ENCODE measurements at places on chromosomes 7 and 10. TPM values are rescaled to one million over a fixed set of nuclear protein-coding genes. Genes with fewer than 3 reads are reported as not detected.

WEE2 gene
- not detected for total RNA-seq

PKD2L1 gene
- total RNA-seq, result not detected

GRCh38 chr10:124670849-124671248, 73.3 kb downstream of the FAM53B start:
- DNase-seq, result no peak

DNA sequence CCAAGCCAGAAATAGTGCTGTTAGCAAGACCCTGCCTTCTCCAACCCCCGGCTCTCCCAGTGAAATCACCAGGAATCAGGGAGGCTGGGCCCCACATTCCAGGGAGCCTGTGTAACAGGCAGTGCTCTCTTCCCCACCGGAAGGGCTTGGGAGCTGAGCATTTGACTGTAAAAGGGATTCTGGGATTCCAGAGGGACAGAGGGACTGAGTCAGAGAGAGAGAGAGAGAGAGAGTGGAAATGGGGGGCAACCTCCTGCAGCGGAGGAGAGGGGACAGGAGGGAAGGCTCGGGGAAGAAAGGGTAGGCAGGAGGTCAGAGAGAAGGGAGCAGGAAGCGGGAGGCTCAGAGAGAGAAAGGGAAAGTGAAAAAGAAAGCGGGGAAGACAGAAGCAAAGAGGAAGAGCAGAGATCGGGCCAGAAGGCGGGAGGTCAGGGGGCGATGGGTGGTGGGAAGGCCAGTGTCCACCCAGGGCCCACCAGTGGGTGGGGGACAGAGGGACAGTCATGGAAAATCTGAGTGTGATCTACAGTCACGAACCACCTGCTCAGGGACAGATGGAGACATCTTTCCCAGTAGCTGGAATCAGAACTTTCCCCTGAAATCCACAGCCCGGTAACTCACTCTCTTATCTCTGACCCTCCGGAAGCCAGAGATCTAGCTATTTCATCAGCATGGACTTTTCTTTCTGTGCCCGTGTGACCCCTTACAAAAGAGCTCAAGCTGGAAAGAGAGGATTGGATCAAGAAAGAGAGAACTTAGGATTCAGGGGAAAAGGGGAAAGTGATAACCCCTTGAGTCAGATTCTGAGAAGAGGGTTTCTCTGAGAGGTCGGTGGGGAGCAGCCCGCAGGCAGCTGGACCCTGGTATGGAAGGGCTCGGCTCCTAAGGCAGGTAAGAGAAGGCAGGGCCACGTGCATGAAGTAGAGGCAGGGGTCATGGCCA, 4.6 kb upstream of the SERPINE1 start:
- DNase-seq, result peak; percentile 98

- no peak for DNase-seq
Observed at GRCh38 chr10:131559450-131559911, 248.0 kb upstream of the TCERG1L start.

- no peak for DNase-seq
Observed at GRCh38 chr7:37510043-37510634, 61.5 kb upstream of the ELMO1 start.

GRCh38 chr7:2950578-2950977, 93.1 kb downstream of the CARD11 start:
- no peak for DNase-seq
